Left lung (tissue), 14 donors: ENCODE measurements at places on chromosomes 5 and 9.

GRCh38 chr9:130999245-130999623, 9.7 kb upstream of the LAMC3 start:
- DNase-seq: no peak

DNA sequence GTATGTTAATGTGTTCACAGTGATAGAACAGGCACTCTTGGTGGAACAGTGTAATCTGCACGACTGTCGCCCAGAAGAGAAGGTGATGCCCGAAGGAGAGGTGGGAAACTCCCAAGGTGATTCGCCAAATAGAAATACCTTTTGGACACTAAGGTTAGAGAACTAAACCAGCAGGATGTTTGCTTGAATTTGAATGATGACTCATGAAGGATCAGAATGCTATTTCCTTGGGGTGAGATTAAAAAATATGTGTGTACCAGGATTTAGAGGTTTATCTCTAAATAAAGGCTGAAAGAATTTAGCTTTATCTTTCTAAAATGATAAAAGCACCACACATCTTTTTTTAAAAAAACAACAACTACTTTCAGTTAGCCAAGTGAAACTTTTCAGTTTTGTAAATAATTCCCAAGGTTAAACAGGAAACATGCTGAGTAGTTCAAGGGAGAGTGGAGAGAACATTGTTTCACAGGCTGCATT, 297.4 kb upstream of the TAS2R1 start:
- DNase-seq: no peak

- no peak for DNase-seq
Measured at GRCh38 chr5:92313385-92313784, 930.3 kb upstream of the ARRDC3 start.

- DNase-seq: no peak
Measured at GRCh38 chr9:108180541-108180940, 675.2 kb downstream of the ACTL7B start.

DNA sequence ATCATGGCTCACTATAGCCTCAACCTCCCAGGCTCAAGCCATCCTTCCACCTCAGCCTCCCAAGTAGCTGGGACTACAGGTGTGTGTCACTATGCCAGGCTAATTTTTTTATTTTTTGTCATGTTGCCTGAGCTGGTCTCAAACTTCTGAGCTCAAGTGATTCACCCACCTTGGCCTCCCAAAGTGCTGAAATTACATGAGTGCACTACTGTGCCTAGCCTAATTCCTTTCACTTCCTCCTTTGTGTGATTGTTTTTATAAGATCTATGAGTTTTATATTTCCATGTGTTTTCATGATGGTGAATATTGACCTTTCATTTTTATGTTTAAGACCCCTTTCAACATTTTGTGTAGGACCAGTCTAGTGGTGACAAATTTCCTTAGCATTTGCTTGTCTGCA, 55.2 kb upstream of the IL12B start:
- DNase-seq: no peak

DNA sequence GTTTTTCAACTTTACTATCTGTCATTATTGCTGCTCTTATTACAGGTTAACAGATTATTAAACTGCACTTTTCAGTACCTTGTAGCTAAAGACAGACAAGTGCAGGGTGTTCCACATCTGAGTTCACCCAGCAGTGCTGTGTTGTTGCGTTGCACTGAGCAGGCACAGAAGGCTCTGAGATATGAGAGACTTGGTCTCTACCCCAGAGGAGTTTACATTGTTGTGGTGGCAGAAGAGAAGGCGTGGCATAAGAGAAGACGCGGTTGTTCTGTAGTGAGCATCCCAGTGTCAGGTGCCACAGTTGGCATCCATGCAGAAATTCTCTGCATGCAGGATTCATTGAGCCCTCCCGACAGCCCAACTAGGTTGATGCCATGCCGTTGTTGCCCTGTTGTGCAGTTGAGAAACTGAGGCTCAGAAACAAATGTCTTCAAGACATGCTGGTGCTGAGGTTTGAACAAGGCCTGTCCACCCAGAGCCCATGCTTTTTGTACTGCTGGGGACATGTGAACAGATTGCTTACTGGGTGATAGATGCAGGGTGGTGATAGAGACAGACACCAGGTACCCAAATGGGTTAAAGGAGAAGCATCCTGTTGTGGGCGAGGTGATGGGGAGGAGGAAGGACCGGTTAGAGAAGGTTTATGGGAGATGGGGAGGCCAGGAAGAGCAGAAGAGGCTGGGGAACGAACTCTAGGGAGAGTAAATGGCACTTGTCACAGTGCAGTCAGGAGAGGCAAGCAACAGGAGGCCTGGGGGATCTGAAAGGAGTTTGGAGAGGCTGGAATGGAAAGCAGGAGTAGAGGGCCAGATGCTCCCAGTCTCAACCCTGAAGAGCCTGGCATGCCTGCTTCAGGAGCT, 8.2 kb downstream of the ABL1 start:
- no peak for DNase-seq

DNA sequence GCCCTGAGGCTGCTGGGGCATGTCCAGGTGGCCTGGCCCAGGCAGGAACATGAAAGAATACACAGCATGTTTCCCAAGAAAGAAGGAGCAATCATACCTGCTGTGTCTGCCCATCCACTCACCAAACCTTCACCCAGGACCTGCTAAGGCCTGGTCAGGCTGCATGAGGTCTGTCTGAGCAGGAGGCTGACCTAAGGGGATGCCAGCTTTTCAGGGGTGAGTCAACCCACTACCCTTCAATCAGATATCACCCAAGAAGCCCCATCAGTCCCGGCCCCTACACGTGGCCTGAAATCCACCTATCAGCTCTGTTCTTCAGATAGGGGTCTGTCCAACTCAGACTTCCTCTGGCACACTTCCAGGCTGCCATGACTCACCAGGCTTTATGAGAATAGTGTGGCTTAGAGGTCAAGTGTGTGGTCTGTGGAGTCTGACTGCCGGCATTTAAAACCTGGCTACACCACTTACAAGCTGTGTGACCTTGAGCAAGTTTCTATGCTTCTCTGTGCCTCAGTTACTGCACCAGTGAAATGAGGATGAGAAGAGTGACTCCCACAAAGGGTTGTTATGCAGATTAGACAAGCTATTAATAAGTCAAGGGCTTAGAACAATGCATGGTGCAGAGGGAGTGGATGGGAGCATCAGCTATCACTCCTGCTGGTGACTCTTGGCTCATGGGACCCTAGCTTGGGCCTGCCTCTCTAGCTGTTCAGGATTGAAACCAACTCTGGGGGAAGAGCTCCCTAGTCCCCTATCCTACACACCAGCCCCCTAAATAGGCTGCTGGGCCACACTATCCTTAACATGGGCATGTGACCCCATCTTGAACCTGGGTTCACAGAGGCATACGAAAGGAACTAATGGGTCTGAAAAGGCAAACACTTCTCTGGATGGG, 130.3 kb downstream of the PAX5 start:
- no peak for DNase-seq

GRCh38 chr5:141779503-141779973, 97.5 kb upstream of the ARAP3 start:
- no peak for DNase-seq

GRCh38 chr5:378301-378891, 56.9 kb downstream of the AHRR start:
- no peak for DNase-seq

- DNase-seq: no peak
Measured at GRCh38 chr5:40238066-40238745, 441.5 kb upstream of the PTGER4 start.

GRCh38 chr9:69584759-69585158, 87.4 kb downstream of the APBA1 start:
- no peak for DNase-seq

- DNase-seq: peak; percentile 49
Measured at GRCh38 chr9:129027685-129028191, 393 bp downstream of the SH3GLB2 start.
